Activated effector memory CD4-positive, alpha-beta T cell treated with Interleukin-2 at 50 U/mL for 16 hours (primary cell): ENCODE measurements at places on chromosomes 1 and 21.

GRCh38 chr1:8443558-8444194, 125.8 kb downstream of the SLC45A1 start:
- no peak for DNase-seq

GRCh38 chr21:33265664-33266049, 510 bp upstream of the IL10RB start:
- DNase-seq = no peak

DNA sequence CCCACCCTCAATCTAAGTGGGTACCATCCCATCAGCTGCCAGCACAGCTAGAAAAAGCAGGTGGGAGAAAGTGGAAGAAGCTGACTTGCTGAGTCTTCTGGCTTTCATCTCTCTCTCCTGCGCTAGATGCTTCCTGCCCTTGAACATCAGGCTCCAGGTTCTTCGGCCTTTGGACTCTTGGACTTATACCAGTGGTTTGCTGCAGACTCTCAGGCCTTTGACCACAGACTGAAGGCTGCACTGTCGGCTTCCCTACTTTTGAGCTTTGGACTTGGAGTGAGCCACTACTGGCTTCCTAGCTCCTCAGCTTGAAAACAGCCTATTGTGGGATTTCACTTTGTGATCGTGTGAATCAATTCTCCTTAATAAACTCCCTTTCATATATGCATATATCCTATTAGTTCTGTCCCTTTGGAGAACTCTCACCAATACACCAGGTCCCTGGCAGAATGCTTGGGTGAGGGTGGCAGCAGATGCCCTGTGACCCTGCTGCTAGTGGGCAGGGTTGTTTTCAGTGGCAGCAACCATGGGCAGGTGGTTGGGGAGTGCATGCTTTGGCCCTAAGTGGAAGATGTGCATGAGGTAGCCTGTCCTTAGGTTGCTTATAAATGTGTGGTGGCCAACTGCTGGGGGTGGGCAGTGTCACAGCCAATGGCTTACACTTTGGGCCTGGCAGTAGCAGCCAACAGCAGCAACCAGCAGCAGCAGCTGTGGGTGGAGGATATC, 10.8 kb upstream of the ADAM30 start:
- DNase-seq = no peak

DNA sequence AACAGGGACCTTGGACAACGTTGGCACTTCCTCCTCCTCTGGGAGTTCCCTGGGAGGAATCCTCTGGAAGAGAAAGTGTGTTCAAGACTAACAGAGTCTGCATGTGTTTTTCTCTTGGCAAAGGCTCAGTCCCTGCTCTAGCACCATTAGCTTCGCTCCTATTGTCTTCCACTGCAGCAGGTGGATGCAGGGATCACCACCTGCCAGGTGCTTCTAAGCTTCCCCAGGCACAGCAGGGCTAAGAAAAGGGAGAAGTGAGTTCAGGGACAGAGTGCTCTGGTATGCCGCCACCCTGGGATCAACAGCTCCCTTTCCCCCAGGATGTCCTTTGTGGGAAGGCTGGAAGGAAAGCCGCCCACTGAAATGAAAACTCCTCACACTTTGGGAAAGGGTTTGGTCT, 43.9 kb upstream of the IL20 start:
- DNase-seq = no peak

GRCh38 chr1:58883037-58883887, 99.4 kb upstream of the JUN start:
- DNase-seq = no peak

- no peak for DNase-seq
These were observed 34.9 kb downstream of the ETS2 start for GRCh38 chr21:38840456-38841300.

DNA sequence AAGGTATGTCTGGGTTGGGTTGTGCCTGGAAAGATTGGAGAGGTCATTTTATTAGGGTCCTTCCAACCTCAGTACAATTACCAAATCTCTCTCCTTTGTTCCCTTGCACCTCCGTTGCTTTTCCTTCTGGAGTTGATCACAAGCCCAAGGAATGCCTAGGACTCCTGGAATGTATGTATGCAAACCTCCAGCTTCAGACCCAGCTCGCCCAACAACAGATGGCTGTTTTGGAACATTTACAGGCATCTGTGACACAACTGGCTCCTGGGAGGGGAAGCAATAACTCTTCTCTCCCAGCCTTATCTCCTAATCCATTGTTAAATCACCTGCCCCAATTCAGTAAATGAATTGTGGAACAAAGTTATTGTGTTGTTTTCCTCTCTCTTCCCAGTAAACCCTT, 8.3 kb downstream of the TSACC start:
- DNase-seq = no peak

DNA sequence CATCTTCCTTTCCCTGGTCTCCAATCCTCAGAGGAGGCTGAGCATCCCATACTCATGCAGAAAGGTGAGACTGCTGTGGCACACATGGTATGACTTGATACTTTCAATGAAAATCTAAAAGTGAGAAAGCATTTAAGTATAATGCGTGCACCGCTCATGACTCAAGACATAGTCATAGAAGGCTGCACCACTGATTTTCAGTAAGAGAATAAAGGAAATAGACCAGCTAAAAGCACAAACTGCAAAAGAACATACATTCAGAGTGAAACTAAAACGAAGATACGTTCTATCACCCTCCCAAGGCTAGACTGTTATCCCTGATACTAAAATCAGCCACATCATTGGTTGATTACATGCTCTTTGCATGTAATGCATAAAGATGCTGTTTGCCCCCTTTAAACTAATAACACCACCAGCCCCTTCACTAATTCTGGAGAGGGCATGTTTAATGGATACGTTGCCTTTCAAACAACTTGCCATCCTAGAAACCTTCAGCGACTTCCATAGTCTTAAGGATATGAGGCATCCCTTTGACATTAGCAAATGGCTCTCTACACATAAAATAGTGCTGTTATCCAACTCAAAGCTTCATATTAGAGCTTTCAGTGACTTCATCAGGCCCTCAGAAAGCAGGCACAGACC, 2.1 kb downstream of the PLD5 start:
- DNase-seq = no peak

DNA sequence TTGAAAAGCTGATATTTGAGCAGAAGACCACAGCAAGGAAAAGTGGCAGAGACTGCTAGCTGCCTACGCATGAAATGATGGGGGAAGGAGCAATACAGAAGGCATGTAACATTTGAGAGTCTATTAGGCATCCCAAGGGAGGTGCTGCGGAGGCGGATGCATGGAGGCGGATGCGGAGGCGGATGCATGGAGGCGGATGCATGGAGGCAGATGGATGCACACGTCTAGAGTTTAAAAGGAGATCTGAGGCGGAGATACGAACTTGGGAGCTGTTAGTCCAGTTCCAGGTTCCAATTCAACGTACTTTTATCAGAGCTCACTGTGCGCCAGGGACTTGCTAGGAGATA, 744 bp upstream of the DDX20 start:
- DNase-seq = no peak

DNA sequence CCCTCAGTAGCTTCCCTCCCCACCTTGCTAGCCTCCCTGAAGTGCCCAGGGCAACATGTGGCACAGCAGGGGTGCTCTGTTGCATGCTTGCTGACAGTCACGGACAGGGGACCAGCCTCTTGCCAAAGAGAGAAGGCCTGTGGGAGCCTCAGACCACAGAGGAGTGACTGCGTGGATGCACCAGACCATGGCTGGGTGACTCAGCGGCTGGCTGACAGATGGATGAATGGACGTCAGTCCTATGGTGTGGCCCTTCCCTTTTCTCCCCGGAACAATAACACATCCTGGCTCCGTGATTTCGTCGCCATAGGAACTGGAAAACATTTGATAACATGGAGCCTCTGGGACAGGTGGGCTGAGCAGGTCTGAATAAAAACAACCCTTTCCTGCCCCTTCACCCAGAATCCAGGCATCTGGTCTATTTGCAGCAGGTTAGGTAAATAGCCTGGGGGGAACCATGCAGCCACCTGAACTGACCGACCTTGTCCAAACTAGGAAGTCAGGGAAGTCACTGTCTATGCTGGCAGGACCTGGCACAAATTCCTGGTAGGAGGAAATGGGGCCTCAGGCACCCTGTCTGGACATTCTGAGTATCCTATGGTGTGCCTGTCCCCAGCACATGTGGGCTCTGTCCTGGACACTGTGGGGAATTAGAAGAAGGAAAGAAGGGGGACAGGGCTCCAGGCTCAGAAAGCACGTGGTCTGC, 53.3 kb downstream of the NENF start:
- DNase-seq = no peak

- no peak for DNase-seq
These were observed 19.7 kb downstream of the LRRC7 start for GRCh38 chr1:69587391-69587790.

GRCh38 chr1:173663159-173663558, 6.5 kb downstream of the ANKRD45 start:
- no peak for DNase-seq

DNA sequence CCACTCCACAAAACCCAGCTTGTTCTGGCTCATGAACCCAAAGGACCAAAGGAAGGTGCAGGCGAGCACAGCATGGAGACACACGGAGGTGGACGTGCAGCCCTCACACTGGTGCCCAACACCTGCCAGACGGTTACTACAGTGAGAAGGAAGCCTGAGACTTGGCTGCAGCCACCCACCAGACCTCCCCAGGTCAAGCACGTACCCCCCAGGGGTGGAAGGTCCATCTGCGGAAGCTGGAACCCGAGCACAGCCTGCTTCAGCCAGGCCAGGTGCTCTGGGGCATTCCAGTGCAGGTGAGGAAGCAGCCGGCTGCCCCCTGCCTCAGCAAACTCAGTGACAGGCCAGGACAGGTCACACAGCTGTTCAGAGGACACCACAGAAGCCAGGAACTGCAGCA, 16.0 kb upstream of the LSS start:
- no peak for DNase-seq

GRCh38 chr1:117599286-117600221, 6.3 kb upstream of the TENT5C start:
- no peak for DNase-seq

GRCh38 chr1:65259816-65260215, 49.5 kb upstream of the DNAJC6 start:
- DNase-seq = no peak

DNA sequence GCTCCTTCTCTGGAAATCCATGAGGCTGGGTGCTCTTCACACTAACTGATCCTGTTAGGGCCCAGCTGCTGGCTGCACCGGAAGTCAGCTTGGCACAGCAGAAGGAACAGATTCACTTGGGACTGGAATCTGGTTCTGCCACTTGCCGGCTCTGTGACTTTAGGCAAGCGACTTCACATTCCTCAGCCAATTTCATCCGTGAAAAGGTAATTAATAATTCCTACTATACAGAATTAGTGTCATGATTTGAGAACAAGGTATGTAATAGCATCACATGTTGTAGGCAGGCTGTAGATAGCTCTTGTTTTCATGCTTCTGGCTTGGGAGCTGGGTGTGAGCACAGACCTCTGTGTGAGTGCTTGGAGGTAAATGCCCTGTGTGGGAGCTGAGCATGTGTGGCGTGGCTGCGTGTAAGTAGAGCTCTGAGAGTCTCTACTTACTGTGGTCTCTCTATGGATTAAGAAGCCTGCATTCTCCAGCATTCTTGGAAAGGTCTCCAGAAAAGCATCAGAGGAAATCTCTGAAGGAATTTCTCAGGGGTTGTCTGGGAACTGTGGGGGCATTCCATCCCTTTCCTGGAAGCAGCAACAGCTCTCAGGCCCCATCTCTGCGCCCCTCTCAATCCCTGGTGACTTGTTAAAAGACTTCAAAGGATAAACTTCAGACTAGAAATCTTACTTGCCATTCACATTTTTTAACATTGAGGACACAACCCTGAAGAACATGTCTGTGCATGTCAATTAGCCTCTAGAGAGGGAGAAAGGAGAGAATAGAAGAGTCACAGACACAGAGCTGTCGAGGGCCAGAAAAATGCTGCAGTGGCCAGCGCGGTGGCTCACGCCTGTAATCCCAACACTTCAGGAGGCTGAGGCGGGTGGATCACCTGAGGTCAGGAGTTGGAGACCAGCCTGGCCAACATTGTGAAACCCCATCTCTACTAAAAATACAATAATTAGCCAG, 47.7 kb upstream of the PPM1J start:
- DNase-seq = no peak

- DNase-seq = no peak
These were observed 197.3 kb downstream of the MRPL39 start for GRCh38 chr21:25409978-25410377.

DNA sequence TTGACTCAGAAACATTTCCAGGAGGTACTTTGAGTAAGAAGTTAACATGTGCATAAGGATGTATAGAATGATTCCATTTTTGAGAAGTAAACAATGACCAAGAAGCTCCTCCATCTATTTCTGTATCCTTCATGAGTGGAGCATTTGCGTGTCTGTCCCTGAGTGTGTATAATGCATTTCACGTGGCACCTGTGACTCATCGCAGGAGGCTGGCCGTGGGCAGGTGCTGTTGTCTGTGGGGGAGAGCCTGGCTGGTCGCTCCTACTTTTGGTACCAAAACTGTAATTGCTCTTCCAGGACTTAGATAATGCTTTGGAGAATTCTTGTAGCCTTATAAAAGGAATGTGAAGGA, 16.5 kb downstream of the SLC37A1 start:
- no peak for DNase-seq

DNA sequence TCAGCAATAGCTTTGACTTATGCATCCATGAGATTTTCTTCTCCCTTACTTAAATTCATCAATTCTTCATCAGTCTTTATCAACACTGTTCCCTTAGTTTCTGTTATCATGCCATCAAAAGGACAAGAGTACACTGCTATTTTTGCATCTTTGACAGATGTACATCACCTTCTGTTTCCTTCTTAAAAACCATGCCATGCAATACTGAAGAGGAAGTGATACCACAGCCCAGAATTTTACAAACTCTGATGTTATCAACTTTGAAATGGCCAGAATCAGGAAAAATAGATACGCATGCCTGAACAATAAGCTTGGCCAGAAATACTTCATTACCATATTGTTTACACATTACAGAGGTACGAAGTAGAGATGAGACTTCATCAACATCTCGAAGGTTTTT, 21.1 kb downstream of the FMO5 start:
- no peak for DNase-seq
